ENCODE measurements at places on chromosomes 5 and 9.

GRCh38 chr9:24897826-24898225 is 352.1 kb upstream of the IZUMO3 start:
- no peak for DNase-seq

- no peak for DNase-seq
These were observed 82.5 kb downstream of the NFIB start for GRCh38 chr9:14231196-14231990.

GRCh38 chr9:120710110-120710981 is 3.9 kb downstream of the MEGF9 start:
- DNase-seq: no peak

DNA sequence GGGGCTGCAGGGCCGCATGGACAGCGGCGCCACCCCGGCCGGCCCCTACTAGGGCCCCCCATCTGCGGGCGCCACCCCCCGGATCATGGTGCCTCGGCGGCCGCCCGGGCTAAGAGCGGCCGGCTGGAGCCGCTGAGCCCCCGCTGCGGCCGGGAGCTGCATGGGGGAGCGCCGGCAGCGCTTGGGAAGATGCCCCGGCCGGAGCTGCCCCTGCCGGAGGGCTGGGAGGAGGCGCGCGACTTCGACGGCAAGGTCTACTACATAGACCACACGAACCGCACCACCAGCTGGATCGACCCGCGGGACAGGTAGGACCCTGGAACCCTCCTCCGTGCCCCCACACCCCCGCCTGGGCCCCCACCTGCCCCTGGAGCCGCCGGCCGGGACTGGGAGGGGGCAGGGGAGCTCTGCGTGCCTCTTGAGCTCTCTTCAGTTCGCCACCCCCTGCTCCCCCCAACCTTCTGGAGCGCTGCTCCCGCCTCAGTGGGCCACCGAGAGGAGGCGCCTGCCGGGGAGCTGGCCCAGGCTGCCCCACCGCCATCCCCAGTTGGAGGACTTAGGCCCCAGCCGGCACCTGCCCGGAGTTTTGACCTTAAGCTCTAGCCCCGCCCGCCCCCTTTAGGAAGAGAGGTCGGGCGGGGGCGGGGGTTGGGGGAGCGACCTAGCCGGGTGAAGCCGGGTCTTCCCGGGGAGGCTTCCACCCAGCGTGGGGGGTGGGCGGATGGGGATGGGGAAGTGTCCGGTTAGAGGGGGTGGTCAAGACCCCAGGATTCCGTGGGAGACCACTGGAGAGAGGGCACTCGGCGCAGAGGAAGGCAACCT is 730 bp downstream of the WWC1 start:
- DNase-seq: peak; percentile 25
